CD4-positive, alpha-beta T cell treated with Interleukin-4 for 1 hour (primary cell): ENCODE measurements at places on chromosomes 7 and 10.

GRCh38 chr7:157465891-157466866 is 129.4 kb downstream of the DNAJB6 start:
- no peak for DNase-seq

DNA sequence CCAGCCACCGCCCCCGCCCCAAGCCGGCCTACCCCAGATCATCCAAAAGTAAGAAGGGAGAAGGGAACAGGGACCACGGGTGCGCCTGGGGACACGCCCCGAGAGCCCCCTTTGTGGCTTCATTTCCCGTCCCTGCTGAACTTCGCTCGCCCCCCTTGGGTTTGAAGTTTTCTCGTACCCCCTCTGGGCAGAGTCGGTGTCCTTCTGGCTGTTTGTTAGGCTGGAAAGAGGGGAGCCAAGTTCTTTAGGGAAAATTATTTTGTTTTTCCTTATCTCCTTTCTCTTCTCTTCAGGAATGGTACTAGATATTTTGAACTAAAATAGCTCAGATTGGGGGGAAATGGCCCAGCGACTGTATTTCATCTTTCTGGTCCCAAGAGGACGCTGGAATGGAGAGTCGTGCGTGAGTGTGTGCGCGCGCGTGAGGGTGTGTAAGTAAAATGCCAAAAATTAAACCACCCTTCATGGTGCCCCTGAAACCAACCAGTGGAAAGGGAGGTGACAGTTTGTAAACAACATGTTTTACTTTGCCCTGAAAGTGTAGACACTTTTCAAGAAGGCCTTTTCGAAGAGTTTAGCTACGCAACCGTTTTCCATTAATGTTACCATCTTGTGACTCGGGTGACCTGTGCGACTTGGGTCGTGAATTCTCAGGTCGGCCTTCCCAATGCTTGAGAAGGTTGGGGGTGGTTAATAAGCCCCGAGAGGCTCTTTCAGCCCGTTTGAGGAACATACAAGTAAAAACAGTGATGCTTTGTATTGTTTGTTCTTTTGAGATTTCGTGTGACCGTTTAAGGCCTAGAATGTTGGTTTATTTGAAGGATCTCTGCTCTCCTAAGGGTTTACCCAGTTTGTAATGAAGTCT is 694 bp downstream of the RBM20 start:
- no peak for DNase-seq

DNA sequence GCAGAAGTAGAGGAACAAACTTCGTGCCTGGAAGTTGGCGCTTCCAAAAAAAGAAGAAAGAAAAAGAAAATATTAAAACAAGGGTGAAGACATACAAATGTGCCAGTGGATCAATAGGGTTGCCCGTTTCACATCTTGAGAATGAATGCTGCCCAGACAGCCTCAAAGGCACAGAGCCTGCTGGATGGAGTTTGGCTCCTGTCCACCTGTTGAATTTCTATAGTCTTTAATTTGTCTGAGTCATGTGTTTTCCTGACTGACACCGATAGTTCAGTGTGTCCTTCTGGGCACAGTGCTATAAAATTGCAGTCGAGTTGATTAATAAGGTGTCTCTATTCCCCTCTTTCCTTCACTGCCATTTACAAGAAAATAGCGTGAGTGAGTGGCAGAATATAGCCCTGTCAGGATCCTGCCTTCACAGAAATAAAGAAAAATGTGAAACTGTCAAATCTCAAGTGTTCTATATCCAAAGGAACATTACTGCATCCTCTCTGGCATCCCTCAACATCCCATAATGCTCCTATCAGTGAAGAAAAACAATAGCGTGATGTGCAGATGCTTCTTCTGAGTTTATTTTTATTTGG is 471.3 kb upstream of the AUTS2 start:
- no peak for DNase-seq

DNA sequence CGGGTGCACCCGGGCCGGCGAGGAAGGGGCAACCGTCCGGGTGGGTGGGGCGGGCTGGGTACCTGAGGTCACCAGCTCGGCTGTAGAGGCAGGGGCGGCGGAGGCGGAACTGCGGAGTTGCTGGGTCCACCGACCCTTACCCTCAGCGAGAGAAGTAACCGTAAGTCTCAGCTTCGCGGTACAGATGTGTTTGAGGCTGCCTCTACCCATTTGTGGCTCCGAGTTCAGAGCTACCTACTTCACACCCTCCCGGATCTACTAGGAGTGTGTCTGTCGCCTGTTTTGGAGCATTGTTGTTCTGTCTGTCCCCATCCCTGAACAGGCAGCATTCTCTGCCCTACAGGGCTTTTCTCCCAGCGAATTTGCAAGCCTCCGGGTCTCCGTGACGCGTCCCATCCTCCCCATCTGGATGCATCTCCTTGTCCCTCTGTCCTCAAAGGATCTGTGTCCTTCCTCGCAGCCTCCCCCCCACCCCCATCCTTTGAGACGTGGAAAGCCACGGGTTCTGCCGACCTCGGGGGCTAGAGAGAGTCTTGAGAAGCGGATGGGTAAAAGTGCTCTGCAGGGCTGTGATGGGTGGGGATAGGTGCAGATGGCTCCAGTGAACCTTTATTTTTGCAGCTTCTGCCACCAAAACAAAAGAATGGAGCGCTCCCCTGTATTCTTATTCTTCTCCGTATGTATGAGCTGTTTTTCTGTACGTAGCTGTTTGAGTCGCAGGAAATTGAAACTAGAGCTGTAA is 757 bp downstream of the ANKIB1 start:
- DNase-seq, result peak; percentile 18

- DNase-seq, result no peak
Observed at GRCh38 chr7:48168159-48168558, 3.1 kb upstream of the ABCA13 start.

DNA sequence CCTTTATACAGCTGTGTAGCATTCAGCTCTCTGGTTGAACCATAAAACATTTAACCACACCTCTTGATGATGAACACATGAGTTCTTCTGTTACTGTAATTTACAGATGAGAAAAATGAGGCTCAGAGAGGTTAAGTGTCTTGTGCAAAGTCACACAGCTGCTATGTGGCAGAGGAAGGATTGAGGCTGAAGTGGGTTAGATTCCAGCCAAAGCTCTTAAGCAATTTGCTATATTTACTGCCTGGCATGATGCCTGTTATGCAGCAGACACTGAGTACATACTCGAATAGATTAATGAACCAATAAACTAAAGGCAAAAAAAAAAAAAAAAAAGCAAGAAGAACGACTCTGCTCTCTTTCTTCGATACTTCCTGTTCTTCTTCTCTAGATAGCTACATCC is 35.7 kb downstream of the GFRA1 start:
- no peak for DNase-seq

- DNase-seq, result no peak
Observed at GRCh38 chr7:68619526-68619925, 978.7 kb upstream of the AUTS2 start.

DNA sequence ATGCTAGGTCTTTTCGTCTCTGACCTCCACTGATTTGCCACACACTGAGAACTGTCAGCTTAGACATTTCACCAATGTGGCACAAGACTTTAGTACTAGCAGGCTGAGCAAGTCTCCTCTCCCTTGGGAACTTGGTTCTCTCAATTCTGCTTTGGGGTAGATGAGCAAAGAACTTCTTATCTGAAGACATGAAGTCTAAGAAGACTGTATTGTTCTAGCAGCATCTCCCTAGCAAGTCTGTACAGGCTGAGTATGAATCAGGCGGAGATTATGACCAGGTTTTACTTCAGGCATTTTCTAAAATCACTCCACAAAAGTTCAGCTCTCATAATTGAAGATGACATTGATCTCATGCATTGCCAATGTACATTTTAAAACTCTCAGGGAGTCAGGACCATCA is 23.8 kb upstream of the STN1 start:
- no peak for DNase-seq

- no peak for DNase-seq
Observed at GRCh38 chr7:70591643-70592042, 540.3 kb upstream of the GALNT17 start.

- DNase-seq, result no peak
Observed at GRCh38 chr10:120943542-120943941, 92.4 kb downstream of the WDR11 start.
